ENCODE measurements at places on chromosomes 16 and 17. TPM values are rescaled to one million over a fixed set of nuclear protein-coding genes. Genes with fewer than 3 reads are reported as not detected.

The CHAD gene
- total RNA-seq: not detected

The ATP2A1 gene
- total RNA-seq: 0.87 TPM

The EXOSC6 gene
- total RNA-seq: 29.9 TPM

The GEMIN4 gene
- total RNA-seq: 24.6 TPM

The RDM1 gene
- total RNA-seq: 2.0 TPM

The AOC2 gene
- total RNA-seq: 1.4 TPM

The CACNG3 gene
- not detected for total RNA-seq

The NPIPB9 gene
- total RNA-seq: not detected

The TNFAIP1 gene
- total RNA-seq: 18.8 TPM

The SMIM5 gene
- total RNA-seq: 2.3 TPM

The TEKT1 gene
- total RNA-seq: not detected

The TP53TG3C gene
- not detected for total RNA-seq

The SLC5A2 gene
- total RNA-seq: 0.11 TPM

The SSTR5 gene
- 0.51 TPM for total RNA-seq

The PDIA2 gene
- total RNA-seq: not detected

The RAB37 gene
- 0.17 TPM for total RNA-seq

The ZNF385C gene
- 0.17 TPM for total RNA-seq

The PRAC1 gene
- 33.5 TPM for total RNA-seq

The ZFHX3 gene
- 3.5 TPM for total RNA-seq

The MYL11 gene
- not detected for total RNA-seq

The ABCC6 gene
- total RNA-seq: 0.73 TPM

The UBB gene
- 2,970 TPM for total RNA-seq

The KRTAP4-5 gene
- not detected for total RNA-seq

The TMED6 gene
- not detected for total RNA-seq

The TMC5 gene
- total RNA-seq: 7.4 TPM

The MSLN gene
- total RNA-seq: 4.7 TPM

The CCL8 gene
- not detected for total RNA-seq

The HES7 gene
- 2.9 TPM for total RNA-seq

The KRT36 gene
- not detected for total RNA-seq

The ATP6V0C gene
- total RNA-seq: 80.2 TPM

The SLC16A11 gene
- not detected for total RNA-seq

The FAM117A gene
- 9.7 TPM for total RNA-seq
